ENCODE measurements at places on chromosomes 2 and 18.

- no peak for DNase-seq
Observed at GRCh38 chr2:107025869-107026380, 140.0 kb upstream of the ST6GAL2 start.

- no peak for DNase-seq
Observed at GRCh38 chr2:1694371-1695271, 49.7 kb downstream of the PXDN start.

DNA sequence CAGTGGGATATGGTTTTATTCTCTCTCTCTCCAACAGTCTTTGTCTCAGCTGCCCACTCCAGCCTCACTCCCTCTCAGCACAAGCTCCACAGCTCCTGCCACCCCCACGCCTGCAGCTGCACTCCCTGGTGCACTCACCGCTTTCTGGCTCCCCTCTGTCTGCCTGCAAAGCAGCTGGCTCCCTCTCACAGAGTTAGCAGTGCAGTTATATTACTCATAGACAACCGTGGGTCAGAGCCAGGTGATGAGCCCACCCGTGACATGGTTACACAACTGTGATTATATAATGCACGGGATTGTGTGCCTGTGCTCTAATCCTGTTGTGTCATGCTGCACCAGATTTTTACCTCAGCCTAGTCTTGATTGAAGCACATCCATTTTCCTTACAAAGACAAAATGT is 276.9 kb upstream of the CHAC2 start:
- no peak for DNase-seq

DNA sequence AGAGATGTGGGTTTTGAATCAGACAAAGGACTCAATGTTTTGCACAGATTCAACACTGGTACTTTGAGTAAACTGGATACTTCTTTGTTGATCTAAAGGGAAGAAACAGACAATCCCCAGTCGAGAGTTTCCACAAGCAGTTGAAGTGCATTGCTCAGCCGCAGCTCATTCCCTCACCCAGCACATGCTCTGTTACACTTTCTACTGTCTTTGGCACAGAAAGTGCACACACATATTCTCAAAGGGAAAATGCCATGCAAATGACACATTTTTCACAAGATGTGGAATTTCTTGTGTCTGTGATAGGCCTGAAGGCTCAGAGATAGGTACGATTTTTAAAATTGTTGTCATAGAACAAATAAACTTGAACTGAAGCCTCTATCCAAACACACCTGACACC is 258.9 kb upstream of the TRIB2 start:
- no peak for DNase-seq

DNA sequence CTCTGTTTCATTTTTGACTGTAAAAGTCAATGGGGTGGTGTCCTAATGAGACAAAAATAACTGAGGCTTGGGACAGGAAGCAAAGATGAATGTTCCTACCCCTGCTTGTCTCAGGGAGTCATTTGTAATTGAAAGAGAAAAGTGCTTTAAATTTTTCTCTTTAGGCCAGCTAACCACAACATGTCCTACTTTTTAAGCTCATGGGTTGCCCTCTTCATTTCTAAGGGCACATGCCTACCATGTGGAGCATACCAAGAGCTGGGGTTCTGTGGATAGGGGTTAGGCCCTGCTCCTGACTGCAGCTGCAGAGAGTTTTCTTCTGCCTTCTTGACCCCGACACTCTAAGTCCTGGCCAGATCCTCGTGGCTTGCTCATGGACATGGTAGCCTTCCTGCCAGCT is 96.8 kb upstream of the ARL4C start:
- DNase-seq = no peak

DNA sequence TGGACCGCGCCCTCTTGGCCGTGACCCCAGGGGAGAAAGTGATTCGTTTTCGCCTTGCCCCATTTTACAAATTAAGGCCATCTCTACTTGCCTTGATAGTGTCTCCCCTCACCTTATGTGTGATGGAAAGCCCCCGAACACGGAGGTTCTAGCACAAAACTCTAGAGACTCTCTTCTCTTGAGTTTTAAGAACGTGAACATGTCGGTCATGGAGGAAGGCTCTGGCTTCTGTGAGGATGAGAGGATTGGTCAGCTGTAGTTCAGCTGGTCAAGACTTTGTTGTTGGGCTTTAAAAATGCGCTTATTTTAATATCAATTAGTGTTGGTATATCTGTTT is 828 bp downstream of the DYNC1I2 start:
- DNase-seq = no peak

DNA sequence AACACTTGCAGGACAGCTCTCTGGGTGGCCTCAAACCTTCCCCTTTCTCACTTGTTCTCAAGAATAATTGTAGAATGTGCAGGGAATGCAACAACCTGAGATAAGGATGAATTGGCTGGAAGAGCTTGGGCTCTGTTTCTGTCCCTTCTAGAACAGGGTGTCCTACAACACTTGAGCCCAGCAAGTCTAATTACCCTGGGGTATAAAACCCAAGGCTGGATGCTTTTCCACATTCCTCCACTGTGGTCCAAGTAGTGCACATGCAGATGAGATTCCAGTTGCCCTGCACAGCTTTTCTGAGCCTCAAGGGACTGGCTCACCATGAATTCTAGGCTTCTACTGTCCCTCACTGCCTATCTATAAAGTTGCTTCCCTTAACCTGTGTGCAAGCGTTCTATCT is 140.8 kb upstream of the SPATS2L start:
- no peak for DNase-seq

- no peak for DNase-seq
Observed at GRCh38 chr2:230648356-230648755, 64.3 kb upstream of the CAB39 start.

DNA sequence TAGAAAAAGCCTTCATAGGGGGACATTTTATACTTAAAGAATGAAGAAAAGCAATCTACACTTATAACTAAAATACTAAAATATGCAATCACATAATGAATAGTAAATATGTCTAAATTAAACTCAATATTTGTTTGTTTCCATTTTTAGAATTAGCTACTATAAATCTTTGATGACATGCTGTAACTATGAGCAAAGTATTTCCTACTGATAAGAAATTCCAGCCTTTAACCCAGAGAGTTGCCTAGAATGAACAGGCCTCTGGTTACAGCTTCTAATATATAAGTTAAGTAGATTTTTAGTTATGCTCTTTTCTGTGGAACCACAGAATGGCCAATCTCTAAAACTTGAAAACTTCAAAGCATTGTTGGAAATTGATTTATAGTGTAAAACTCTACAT is 1465.6 kb upstream of the ZEB2 start:
- no peak for DNase-seq

DNA sequence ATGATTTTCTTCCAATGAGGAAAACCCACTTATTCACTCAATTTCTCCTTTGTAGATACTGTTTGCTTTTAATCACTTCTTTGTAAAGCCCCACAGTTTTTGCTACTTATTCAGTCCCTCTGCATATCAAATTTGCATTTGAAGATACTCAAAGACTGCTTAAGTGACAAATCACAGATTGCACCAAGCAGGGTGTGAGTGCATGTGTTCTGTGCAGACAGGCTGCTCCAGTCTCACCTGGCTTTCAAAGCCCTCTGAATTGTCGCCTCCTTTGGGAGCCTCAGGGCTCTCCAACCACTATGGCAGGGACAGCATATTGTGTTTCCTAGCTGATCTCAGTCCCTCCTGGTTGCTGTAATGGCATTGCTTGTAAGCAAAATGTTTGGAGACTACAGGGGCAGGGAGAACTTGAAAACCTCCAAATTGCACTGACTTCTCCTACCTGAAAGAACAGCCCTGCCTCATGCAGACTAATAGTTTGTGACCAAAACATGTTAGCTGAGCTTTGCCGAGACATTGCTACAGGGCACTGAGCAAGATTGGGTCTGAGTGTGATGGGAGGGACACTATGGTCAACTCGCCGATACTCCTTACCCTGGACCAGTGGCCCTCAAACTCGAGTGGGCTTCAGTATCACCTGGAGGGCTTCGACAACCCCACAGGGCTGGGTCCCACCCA is 96.8 kb downstream of the POLE4 start:
- no peak for DNase-seq

DNA sequence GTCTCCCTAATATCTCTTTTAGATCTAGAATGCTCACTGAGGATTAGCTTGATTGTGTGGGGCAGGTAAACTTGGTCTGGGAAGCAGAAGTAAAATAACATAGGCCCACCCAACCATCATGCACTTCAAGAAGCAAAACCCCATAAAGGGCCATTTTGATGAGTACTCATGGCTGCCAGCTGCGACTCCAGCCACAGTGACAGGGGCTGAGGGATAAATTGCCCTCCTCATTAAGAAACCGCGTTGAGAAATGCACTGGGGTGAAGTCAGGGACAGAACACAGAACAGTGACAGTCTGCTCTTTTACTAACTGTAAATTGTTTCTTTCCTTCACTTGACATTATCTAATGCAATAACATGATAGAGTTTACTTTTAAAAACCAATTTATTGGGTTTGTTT is 60.2 kb downstream of the RND3 start:
- no peak for DNase-seq

DNA sequence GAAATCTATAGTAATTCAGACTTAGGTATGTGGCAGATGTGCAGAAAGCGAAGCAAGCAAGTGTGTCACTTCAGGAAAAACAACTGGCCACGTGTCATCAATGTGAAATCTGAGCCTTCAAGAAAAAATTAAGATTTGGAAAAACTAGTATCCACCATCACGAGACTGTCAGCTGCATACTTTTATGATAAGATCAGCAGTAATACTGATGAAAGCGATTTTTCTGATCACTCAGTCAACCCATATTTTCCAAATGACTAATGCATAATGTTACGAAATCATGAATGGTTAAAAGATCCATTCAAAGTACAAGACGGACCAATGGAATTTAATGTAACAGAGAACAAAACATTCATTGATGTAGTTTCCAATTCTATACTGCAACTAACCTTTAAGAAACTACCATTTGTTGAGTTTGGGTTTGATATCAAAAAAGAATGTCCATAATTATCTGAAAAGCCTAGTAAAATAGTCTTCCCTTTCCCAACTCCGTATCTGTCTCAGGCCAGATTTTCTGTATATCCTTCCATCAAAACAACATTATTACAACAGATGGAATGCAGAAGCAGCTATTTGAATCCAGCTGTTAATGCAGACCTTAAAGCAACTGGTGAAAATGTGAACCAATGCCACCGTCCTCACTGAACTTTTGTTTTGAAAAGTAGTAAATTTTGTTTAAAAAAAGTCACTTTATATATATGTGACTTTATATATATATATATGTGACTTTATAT is 17.0 kb upstream of the BCL2 start:
- DNase-seq = no peak

GRCh38 chr2:58407487-58407886 is 166.4 kb upstream of the FANCL start:
- DNase-seq = no peak

DNA sequence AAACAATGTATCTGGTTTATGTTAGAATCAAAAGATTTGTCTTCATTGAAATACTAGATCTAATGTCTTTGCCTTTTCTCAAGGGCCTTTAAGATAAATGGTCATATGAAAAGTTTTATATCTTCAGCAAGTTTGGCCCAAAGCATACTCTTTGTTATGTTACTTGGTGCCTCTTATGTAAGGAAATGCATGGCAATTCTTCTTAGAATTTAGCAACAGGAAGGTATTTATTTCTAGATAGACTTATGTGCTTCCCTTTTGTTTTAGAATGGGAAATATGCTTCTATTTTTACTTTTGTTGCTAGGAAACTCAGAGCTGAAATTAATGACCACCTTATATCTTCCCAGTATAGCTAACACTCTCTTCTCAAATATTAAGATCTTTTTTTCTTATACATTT is 117.4 kb upstream of the DLX2 start:
- no peak for DNase-seq

Measured in mucosa of descending colon (tissue), 3 donors.